C1 segment of cervical spinal cord (tissue), 14 donors: ENCODE measurements at places on chromosomes 3 and 15.

DNA sequence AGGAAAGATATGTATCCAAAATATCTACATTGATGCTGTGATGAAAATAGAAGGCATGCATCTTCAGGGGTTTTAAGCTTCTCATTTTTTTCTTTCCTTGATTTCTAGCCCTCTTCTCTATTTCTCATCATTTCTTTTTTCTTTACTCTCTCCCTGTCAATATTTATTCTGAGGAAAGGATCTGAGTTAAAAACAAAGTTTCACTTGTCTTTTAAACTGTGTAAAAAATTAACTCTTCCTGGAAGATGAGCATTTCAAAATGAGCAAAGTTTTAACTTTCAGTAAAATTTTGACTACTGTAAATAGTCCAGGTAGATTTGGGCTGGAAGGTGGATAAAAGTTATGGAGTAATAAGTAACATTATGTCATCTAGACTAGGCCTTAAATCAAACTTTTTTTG lies 500.2 kb upstream of the GBE1 start:
- DNase-seq, result no peak

DNA sequence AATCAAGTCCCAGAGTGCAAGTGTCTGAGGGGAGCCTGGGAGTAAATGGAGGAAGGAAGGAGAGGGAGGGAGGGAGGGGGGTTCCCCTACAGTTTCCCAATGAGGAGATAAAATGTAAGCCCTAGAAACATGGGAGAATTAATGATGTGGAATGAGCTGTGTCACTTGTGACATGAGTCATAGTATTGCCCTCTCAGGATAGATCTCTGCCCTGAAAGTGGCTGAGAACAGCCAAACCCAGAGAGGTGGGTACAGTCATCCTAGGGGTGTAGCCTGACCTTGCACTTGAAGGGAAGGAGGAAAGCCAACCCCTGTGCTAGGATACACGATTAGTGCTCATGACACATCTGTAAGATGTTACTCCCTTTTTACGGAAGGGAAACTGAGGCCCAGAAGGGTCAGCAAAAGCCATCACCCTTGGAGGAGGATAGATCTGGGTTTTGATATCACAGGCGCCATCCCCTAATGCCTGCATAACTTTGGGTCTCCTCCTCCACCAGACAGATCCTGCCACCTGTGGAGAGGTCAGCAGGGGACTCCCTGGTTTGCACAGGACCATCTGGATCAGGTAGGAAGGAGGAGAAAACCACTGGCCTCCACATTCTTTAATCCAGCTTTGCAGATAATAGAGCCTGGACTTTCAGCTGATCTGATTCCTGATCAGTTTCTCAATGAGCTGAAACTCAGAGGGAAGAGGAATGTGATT lies 23.1 kb upstream of the USP3 start:
- no peak for DNase-seq

DNA sequence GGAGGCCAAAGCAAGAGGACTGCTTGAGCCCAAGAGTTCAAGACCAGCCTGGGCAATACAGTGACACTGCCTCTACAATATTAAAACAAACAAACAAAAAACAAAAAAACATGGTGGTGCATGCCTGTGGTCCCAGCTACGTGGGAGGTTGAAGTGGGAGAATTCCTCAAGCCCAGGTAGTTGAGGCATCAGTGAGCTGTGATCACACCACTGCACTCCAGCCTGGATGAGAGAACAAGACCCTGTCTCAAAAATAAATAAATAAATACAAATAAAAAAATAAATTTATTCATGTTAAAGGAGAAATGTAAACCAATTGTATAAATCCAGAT lies 200.6 kb downstream of the BCHE start:
- no peak for DNase-seq

GRCh38 chr15:88664151-88664778 lies 25.4 kb downstream of the ISG20 start:
- no peak for DNase-seq

- no peak for DNase-seq
Observed at GRCh38 chr3:191316876-191317603, 12.2 kb upstream of the CCDC50 start.

- no peak for DNase-seq
Observed at GRCh38 chr3:58824285-58824684, 157.7 kb upstream of the FAM3D start.

GRCh38 chr3:141795276-141795675 lies 32.1 kb downstream of the GRK7 start:
- DNase-seq, result no peak

GRCh38 chr3:23713641-23714040 lies 92.1 kb upstream of the UBE2E1 start:
- DNase-seq, result no peak

GRCh38 chr15:66019826-66020398 lies 150.6 kb downstream of the RAB11A start:
- DNase-seq, result no peak

DNA sequence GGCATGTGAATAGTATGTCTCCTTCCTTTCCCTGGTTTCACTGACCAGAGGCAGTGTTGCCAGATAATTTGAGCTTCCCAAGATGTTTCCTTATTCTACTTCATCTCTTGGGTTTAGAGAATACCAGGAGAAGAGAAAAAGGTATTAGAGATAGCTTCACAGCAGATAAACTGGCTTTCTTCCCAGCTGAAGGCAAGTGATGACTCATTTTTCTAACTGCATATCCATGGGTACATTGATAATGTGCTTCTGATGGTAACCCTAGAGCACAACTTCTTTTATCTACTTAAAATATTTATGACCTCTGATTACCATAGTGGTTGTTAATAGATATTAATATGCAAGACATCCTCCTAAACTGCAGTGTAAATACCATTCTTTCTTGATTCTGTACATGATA lies 34.6 kb upstream of the CMTM8 start:
- DNase-seq, result no peak

DNA sequence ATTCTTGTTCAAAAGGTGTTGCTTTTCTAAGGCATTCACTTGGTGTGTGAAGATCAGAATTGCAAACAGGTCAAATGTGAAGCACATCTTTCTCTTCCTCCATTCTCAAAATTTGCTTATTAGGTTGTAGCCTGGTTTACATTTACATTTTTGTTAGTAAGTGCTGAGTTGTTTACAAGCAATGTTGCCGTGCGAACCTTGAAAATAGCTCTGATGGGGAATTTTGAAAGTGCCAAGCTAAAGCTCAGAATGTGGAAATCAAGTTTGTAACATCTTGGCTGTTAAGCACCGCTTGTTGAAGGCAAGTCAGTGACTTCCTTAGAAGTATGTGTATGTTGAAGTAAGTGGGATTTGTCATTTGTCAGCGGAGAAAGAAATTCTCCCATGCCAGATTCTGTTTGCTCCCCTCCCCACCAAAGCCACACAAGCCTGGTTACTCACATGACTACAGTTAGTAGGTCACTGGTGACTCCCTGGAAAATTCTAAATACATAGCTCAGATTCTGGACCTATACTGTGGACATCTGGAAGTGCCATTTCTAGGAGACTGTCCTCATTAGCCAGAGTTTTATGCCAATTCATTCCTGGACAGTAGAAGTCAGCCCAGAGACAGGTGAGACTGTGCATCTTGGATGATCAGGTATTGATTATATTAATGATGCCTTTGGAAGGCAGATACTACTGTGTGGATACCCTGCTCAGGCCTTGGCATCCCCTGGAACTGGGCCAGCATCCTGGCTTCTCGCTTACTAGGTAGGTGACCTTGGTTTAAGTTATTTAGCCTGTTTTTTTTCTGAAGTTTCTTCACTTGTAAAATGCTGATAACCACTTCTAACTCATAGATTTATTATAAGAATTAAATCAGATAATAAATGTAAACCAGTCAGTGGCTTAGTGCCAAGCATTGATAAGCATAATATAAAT lies 390.6 kb upstream of the SEMA6D start:
- no peak for DNase-seq

GRCh38 chr3:73228959-73229358 lies 167.5 kb downstream of the EBLN2 start:
- no peak for DNase-seq

GRCh38 chr3:63370094-63370493 lies 92.0 kb downstream of the SYNPR start:
- DNase-seq, result no peak

DNA sequence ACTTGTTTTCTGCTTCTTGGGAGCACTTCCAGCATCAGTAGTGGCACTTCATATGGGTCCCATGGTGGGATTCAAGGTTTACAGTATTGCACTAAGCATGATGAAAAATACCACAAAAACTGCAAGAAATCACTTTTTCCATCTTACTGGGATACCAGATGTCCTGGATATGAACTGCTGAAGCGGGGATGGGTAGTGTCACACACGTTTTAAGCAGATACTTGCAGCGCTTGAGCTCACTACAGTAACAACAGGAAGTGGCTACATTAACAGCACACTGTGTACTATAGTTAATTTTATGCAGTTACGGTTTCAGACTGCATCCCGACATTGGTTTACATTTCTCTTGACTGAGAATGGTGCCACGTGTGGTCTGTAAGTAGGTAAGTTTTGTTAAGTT lies 3.5 kb upstream of the ISG20 start:
- DNase-seq, result no peak

- no peak for DNase-seq
Observed at GRCh38 chr15:72207558-72208085, 10.0 kb upstream of the GRAMD2A start.

DNA sequence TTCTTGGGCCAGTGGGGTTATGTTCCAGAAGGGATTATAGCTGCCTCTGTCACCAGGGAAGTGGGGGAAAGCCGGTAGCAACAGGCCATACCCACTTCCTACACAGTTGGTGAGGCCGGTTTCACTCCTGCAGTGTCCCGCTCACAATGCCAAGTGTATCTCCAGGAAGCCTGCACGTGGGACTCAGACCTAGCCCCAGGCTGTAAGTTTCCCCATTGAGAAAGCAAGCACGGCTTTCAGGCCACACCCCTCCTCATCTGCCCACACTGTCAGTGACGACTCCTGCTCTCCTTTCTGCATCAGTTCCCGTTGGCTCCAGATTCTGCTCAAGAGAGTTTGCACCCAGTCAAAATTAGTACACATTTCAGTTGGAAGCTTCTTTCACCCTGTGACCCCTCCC lies 51.6 kb upstream of the CPOX start:
- DNase-seq, result no peak

DNA sequence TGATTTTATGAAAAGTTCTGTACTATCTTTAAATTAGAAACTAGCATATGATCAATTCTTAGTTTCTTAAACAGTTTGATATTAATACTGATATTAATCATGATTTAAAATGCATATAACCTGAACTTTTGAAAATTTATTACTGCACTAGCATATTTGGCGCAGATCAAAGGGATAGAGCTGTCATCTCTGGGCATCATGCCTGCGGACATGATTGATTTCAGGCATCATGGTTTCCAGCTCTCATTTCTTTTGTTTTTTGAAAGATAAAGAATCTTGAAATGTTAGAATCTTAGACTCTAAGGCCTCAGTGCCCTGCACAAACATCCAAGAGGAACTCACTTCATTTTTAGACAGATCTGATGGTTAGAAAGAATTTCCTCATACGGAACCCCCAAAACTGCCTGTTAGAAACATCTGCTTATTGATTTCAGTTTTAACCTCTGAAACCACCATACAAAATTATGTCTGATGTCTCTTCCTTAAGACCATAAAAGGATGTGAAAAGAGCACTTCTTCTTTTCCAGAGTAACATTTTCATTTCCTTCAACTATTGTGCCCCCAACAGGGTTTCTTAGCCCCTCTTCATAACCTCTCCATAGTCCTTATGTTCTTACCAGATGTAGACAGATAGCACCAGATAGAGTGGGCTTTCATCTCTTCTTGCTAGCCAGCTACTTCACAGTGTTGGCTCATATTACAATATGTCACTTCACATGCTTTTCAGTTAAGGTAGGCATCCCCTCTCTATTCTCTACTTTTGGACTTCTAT lies 110.8 kb downstream of the BBX start:
- no peak for DNase-seq

GRCh38 chr3:132785292-132785691 lies 63.1 kb upstream of the NPHP3 start:
- DNase-seq, result no peak

GRCh38 chr3:48795997-48796732 lies 51.5 kb downstream of the PRKAR2A start:
- no peak for DNase-seq

- no peak for DNase-seq
Observed at GRCh38 chr15:67114846-67115585, 49.6 kb downstream of the SMAD3 start.

DNA sequence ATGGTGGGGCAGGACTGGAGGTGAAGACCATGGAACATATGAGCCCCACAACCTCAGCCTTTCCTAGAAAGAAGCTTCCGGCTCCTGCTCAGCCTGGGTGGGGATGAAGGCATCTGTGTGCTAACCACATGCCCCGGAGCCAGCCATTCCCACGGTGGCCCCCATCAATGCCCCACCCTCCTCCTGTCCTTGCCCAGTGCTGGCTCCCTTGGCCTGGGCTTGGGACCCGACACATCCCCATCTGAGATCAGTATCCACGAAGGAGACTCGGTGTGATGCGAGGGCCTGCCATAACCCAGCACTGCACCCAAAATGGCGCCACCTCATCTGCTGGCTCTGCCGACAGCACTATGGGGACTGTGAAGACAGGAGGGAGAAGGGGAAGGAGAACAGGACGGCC lies 16.5 kb upstream of the PLXND1 start:
- DNase-seq, result no peak

- no peak for DNase-seq
Observed at GRCh38 chr3:9158865-9159630, 90.4 kb downstream of the SRGAP3 start.

DNA sequence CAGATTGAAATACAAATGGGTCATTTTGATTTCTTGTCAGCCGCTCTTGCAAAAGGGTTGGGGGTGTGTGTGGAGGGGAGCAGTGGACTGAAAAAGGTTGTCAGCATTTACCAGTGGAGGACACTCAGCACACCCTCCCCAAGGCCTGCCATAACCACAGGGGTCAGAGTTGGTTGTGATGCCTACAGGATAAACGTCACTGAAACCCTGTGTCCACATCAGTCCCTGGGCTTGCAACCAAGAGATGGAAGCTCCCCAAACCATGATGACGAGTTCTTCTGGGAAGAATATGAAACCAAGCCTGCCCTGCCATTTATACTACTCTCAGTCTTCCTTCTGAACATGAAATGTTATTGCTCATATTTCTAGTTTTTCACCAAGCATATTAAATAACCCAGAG lies 54.0 kb upstream of the UMPS start:
- no peak for DNase-seq

GRCh38 chr3:175890066-175890465 lies 1030.9 kb downstream of the NAALADL2 start:
- no peak for DNase-seq

- no peak for DNase-seq
Observed at GRCh38 chr3:98906230-98906629, 4.7 kb upstream of the DCBLD2 start.

DNA sequence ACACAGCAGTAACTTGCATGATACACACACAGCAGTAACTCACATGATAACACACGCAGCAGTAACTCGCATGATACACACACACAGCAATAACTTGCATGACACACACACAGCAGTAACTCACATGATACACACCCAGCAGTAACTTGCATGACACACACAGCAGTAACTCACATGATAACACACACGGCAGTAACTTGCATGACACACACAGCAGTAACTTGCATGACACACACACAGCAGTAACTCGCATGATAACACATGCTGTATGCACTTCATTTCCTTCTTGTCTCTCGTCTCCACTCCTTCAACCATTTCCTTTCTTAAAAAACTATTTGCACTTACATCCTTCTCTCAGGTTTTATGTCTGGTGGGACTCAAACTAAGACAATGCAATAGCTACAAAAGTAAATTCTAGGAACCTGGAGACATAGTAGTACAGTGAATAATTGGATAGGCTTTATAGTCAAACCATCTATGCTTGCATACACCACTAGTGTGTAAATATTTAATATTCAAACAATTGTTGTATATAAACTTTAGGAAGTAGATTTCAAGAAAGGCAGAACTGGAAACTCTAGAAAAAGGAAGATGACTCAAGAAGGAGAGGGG lies 130.8 kb downstream of the UACA start:
- no peak for DNase-seq
